ENCODE measurements at places on chromosomes 3 and 15.

DNA sequence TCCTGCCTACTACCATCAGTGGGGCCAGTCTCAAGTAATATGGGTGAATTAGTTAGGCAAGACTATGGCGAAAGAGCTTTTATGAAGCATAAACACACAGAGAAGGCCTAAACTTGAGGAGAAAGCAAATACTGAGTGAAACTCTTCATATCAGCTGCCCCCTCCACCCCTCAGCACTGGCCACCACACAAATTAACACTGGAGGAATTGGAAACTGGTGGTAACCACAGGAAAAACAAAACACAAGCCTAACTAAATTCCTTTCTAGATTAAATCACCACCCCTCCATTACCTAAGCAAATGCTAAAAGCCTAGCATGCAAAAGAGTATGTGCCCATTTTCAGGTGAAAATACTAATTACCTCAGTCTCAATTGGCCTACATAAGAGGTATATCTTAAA is 774.7 kb upstream of the NECTIN3 start:
- no peak for DNase-seq

DNA sequence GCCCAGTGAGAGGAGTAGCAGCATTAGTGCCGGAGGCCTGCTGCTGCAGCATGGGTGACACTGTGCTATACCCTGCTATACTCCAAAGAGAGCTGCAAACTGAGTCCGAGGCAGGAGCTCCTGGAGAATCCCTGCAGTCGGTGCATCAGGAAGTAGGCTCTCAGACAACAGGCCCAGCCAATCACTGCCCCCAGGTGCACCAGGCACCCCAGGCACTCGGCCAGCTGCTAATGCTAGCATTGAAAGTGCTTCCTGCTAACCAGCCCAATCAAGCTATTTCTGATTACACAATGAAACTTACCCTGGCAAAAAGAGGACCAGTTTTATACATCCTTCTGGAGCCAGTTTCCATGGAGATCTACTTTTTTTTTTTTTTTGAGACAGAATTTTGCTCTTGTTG is 45.6 kb upstream of the IREB2 start:
- DNase-seq, result no peak

- peak; percentile 30 for DNase-seq
Measured at GRCh38 chr3:141366285-141367037, 1.8 kb upstream of the ZBTB38 start.

DNA sequence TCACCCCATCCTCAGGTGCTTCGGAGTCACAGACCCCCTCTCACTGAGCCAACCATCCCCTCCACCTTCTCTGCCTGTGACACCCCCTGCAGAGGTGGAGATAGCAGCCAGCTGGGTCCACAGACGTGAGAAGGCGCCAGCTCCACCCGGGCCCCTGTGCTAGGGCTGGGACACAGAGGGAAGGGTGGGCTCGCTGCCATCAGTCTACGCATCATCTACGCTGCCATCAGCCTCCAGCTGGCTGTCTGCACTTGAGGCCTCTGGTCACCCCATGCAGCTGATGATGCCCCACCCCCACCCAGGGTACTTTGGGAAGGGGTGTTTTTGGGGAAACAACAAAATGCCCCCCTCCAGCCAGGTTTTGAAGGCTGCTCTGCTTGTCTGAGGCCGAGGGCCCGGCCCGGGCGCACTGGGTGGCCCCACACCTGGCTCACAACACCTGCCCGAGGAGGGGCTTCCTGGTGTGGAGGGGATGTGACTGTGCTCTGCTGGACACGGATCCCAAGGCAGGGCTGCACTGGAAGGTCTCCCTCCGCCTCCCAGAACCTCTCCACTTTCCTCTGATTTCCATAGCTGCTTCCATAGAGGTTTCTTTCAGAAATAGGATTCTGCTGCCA is 163.4 kb upstream of the IQSEC1 start:
- DNase-seq, result no peak

DNA sequence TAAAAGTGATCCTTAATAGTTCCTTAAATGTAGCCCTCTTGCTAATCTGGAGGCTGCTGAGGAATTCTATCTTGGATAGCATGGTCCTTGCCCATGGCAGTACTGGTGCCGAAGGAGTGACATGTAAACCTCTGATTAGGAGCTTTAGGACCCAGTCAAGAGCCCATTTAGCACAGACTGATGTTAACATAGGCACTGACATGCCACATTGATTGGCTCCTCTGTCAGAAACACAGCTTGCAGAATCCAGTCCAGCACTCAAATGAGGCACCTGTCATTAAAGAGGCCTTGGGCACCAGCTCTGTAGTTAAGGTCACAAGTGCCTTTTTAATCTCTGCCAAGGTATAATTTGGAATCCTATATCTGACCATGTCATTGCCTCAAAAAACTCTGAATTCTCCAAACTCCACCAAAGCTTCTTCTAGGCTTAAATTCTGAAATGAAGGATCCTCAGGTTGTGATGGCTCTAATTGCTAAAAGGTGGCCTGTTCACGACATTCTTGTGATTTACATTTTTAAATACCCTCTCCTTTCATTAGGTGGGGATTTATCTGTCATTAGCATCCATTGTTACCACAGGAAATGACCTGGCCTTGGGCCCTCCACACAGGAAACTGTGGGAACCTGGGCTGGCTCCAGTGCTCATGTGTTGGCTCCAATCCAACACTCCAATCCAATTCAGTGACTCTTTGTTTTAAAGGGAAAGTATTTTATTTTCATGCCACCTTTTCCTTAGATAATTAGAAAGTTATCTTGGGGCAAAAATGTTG is 57.3 kb upstream of the RNF7 start:
- no peak for DNase-seq

GRCh38 chr15:100786139-100786531 is 93.5 kb upstream of the ALDH1A3 start:
- DNase-seq, result no peak

GRCh38 chr3:61172684-61173083 is 78.6 kb downstream of the FHIT start:
- no peak for DNase-seq

DNA sequence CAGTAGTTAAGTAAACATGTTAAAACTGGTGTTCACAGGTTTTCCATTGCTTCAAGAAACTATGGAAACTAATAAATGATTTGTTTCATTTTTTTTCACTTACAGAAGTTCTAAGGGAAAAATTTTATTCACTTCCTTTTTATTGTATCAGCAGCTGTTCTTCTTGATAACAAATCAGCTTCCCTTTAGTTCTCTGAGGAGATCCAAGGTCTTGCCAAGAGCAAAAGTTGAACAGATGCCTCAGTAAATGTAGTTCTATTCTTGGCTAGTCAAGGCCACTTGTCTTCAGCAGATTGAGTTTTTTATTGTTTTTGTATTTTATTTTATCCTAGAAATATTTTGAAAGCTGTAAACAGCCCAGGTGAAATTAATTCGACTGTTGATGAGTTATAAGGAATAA is 41.8 kb downstream of the KCNH8 start:
- DNase-seq, result no peak

- DNase-seq, result no peak
Measured at GRCh38 chr3:195587406-195587805, 3.7 kb upstream of the APOD start.

GRCh38 chr3:170180079-170180907 is 1.2 kb downstream of the PHC3 start:
- DNase-seq, result no peak

GRCh38 chr3:109853077-109853731 is 515.9 kb upstream of the DPPA4 start:
- DNase-seq, result no peak

GRCh38 chr15:77836121-77836692 is 203.5 kb upstream of the LINGO1 start:
- no peak for DNase-seq

DNA sequence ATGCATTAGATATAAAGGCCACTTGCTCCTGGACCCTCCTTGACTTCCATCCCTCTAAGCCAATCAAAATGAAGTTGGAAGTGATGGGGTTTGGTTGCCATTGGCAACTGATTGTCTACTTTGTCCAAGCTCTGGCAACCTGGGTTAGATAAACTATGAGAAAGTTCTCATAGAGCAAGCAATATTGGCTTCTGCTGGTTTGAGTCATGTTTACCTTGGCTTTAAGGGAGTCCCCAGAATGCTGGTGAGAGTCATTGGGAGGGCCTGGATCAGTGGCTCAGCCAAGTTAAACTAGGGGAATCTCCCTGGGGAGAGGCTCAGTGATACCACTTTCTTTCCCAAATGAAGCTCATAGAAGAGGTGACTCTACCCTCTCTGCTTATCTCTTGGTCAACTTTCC is 176.3 kb upstream of the ROPN1 start:
- no peak for DNase-seq

GRCh38 chr15:60376677-60377095 is 21.1 kb downstream of the ANXA2 start:
- no peak for DNase-seq

DNA sequence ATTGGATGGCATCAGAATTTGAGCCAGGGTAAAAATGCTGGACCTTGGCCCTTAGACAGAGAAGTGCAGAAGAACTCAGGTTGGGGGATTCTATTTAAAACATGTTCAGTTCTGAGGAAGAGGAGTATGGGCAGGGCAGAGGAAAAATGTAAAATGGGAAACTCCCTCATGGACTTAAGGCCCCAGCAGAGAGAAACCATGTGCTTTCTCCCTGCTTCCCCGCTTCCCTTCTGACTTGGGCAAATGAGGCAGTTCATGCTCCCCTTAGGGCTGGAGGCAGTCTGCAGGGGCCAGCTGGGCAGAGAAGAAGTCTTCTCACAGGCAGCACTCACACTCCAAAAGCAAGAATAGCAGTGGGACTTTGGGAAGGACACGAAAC is 9.9 kb upstream of the NUDT16 start:
- no peak for DNase-seq

DNA sequence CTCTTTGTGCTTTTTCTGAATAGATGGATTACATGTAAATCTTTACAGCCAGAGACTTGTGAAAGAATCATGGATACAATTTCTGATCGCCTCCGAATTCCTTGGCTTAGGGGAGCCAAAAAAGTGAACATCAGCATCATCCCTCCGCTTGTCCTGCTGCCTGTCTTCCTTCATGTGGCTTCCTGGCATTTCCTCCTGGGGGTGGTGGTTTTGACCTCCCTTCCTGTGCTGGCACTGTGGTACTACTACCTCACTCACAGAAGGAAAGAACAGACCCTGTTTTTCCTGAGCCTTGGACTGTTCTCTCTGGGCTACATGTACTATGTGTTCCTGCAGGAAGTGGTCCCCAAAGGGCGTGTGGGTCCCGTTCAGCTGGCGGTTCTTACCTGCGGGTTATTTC is 5.9 kb downstream of the ZDHHC23 start:
- DNase-seq, result no peak

- DNase-seq, result no peak
Measured at GRCh38 chr3:194040516-194041273, 95.3 kb upstream of the HES1 start.

DNA sequence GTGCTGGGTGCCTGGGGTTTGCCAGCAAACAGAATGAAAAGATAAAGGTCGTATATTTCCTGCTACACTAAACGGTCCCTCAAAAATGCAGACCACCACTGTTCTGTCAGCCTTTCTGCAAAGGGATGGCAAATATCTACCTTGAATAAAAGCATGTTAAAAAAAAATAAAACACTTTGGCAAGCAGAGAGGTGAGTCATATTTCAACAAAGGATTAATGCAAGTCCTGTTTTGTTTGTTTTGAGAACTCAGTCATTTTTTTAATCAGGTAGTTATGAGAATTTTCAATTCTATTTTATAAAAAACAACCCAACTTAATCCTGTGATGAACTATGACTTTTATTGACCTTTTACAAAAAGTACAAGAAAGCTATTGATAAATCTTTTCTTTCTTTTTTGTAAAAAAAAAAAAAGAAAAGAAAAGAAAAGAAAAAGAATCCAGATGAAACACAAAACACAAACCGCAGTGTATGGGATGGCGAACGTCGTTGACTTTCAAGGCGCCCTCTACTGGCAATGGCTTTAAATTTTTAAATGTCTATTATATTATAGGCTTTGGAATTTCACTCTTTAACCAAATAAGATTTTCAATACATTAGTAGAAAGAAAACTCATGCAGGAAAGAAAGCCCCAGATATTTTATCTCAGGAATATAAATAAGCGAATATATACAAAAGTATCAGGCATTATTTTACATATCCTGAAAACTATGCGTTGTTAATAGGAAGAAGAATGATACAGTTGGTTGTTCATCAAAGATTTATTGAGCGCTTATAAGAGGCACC is 87.8 kb downstream of the NCEH1 start:
- DNase-seq, result no peak

GRCh38 chr3:67377299-67377698 is 277.1 kb downstream of the SUCLG2 start:
- DNase-seq, result no peak

GRCh38 chr3:130654921-130655320 is 91.7 kb downstream of the PIK3R4 start:
- DNase-seq, result no peak

- DNase-seq, result no peak
Measured at GRCh38 chr3:111971533-111972130, 7.2 kb upstream of the ABHD10 start.

DNA sequence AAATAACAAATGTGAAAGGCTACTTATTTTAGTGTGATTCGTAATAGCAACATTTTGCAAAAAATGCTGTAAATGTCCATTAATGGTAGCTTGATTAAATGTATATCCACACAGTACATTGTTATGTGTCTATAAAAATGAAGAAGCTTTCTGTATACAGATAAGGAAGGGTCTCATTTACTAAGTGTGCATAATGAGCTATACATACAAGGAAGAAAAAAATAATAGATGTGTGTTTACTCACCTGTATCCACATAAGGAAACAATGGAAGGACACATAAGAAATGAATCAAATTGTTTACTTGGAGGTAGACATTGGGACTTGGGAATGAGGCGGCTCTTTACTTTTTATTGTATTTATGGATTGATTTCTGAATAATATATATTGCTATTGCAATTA is 34.9 kb downstream of the MED12L start:
- DNase-seq, result no peak

DNA sequence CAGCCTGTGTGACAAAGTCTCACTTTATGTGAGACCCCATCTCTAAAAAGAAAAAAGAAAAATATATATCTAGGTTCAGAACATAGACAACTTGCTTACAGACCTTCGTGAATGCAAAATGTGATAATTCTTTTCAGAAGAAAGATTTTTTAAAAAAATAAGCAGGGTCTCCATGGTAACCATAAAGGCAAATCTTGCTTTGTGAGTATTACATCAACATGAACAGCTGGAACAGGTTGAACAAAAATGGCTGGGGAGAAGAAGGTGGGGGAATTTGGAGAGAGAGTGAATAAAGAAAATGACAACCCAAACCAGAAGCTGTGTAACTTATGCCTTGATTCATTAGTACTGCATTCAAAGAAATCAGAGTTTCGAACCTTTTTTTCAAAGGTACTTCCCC is 125.2 kb upstream of the RAP2B start:
- DNase-seq, result no peak

- no peak for DNase-seq
Measured at GRCh38 chr15:56744701-56745683, 11.7 kb upstream of the ZNF280D start.

DNA sequence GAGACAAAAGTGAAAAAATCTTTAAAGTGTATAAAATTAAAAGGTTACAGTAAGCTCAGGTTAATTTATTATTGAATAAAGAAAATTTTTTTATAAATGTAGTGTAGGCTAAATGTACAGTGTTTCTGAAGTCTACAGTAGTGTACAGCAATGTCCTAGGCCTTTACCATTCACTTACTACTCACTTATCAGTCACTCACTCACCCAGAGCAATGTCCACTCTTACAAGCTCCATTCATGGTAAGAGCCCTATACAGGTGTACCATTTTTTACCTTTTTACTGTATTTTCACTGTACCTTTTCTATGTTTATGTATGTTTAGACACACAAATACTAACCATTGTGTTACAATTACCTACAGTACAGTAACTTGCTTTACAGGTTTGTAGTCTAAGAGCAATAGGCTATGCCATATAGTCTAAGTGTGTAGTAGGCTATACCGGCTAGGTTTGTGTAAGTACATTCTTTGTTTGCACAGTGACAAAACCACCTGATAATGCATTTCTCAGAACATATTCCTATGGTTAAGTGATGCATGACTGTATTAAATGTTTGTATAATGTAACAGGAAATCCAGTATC is 38.1 kb upstream of the NECTIN3 start:
- no peak for DNase-seq

Measured in tibial nerve (tissue), 4 donors.